Kidney epithelial cell (primary cell): ENCODE measurements at places on chromosomes 12 and 14. TPM values are rescaled to one million over a fixed set of nuclear protein-coding genes. Genes with fewer than 3 reads are reported as not detected.

Gene BICDL1
- 7.9 and 9.2 TPM in 2 replicates for total RNA-seq

Gene AICDA
- 1.3 TPM in 2 replicates for total RNA-seq

DNA sequence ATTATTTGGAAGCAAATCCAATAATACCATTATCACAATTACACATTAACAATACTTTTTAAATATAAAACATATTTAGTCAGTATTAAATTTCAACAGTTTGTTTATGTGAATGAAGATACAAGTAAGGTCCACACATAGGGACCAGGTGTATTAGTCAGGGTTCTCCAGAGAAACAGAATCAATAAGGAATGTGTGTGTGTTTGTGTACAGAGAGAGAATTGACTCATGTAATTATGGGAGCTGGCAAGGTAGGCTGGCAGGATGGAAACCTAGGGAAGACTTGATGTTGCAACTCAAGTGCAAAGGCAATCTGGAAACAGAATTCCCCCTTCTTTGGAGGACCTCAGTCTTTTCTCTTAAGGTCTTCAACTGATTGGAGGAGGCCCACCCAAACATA is 123.2 kb upstream of the OTX2 start:
- DNase-seq: no peak

DNA sequence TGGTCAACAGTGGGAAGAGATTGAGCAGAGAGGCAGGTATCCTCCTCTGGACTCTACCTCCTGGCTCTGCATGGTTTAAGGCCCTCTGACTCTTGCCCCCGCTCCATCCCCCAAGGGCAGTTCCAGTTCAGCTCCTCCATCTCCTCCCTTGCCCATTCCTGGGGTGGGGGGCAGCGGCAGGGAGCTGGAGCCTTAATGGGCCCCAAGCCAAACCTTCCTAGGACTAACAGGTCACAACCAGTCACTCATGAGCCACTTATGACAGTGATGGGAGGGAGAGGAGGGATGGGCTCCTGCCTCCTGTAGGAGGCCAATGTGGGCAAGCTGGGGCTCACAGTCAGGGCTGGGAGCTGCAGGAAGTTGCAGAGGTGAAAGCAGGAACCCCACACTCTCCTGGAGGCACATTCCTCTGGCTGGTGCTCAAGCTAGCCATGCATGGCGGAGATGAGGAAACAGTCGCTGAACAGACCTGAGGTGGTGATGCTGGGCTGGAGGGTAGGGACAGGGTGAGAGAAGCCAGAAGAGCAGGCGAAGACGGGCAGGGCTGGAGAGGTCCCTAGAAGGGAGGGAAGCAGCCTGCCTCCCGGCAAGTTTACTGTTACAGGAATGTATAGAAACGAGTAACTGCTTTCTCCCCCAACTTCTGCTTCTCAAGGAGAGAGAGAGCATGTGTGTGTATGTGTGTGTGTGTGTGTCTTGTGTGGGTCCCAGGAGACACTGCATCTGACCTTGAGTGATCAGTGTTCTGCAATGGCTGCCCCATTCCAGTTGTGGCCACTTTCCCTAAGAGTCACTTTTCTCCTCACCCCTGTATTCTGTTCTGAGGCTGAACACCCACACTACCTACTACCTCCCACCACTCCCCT is 5.0 kb upstream of the RAPGEF3 start:
- DNase-seq: peak; percentile 89

- DNase-seq: no peak
Measured at GRCh38 chr12:49546481-49546880, 7.7 kb downstream of the KCNH3 start.
